ENCODE measurements at places on chromosomes 1 and 21.

- DNase-seq: no peak
These were observed 105.2 kb downstream of the MRPL39 start for GRCh38 chr21:25501996-25502665.

DNA sequence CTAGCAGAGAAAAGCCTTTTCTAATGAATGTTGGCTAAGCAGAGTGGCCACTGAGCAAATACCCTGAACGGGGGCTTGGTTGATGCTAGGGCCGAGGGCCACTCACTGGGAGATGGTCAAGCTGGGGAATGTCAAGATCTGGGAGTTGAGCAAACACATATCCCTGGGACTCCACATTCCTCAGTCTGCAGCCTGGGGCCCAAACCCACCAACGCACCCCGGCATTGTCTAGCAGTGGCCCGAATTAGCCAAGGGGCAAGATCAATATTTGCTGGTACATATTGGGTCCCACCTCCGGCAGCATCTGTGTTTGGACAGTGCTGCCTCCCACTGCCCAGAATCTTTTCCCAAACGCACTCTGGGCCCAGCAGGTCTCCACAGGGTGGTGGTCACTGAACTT, 144.1 kb downstream of the TRABD2B start:
- no peak for DNase-seq

DNA sequence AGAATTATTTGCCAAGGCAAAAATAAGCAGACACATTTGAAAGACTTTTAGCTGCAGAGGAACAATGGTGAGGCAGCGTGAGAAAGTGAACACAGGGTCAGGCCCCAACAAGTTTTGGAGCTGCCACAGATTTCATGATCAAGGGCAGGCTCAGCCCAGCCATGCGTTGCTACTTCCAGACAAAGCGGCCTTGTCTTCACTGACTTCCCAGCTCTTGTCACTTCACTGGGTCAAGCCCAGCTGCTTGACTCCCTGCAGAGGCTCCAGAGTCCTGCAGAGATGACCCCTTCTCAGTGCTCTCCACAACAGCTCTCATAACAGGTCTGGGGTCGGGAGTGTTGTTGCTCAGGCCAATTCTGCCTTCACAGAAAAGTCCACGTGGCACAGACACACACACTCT, 35.8 kb downstream of the HHAT start:
- no peak for DNase-seq

GRCh38 chr1:52403566-52404115, 582 bp downstream of the ORC1 start:
- peak; percentile 61 for DNase-seq

GRCh38 chr1:160855181-160855981, 7.3 kb downstream of the CD244 start:
- DNase-seq: no peak

GRCh38 chr1:61839679-61840078, 97.4 kb downstream of the PATJ start:
- no peak for DNase-seq

GRCh38 chr1:69213644-69214043, 354.1 kb upstream of the LRRC7 start:
- DNase-seq: no peak

DNA sequence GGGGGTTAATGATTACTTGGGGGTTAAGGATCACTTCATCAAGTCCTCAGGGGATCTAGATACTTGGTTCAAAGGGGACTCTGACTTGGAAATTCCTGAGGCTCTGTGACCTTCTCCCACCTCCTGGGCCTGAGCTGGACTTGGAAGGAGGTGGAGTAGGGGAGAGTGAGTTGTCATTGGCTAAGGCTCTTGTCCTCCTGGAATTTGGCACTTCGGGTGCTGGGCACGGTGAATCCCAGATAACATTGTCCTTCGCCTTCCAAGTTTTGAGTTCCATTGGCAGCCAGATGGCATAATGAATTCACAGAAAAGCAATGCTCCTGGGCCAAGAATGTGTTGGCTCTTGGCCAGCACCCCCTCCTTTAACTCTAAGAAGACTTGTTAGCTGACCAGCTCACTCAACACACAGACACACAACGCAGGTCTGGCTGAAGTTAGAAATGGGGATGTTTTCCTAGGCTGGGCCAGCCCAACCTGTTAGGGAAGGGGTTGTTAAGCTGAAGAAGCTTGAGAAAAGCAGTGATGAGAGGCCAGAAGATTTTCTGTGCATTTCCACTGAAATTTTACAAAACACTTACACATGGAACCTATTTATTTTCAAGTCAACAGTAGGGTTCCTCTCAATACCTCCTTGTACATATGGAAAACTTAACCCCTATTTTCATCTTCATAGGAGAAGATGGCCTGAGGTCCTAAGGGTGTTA, 29.7 kb downstream of the SLC26A9 start:
- DNase-seq: no peak

DNA sequence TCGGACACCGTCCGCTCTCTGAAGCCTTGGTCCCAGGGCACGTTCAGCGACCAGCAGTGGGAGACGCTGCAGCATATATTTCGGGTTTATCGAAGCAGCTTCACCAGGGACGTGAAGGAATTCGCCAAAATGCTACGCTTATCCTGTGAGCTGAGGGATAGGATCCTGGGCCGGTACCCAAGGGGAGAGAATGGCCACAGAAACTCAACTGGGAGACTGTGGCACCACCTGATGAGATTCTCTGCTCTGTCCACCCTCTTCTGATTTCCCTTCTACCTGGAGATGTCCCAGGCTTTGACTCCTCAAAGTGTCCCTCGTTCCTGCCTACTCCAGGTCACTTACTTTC, 855 bp downstream of the CD1D start:
- no peak for DNase-seq

- no peak for DNase-seq
These were observed 58.8 kb downstream of the WARS2 start for GRCh38 chr1:119081700-119082099.

DNA sequence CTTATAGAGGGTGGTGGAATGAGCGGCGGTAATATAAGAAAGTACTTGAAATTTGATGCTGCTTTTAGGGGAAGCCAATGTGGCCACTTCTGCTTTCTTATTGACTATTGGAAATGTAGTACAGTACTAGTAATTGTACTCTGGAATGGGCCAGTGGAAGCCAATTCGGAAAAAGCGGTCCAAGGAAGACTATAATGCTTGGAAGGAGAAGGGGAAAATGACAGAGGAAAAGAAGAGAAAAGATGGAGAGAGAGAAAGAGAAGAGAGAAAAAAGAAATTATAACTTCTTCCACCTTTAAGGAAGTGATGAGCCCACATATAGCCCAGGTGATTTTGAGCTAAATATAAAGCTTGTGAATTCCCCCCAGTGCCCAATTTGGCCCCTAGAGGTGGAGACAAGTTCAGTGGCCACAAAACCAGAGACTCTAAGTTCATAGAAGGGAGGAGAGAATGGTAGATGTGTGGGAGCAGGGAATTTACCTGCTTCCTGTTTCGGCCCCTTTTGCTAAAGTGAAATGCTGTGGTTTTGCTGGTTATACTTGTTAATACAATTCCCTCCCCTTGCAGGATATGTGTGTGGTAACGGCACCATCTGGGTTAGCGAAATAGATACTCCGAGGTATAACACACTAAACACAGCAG, 35.7 kb upstream of the DUSP10 start:
- DNase-seq: no peak

DNA sequence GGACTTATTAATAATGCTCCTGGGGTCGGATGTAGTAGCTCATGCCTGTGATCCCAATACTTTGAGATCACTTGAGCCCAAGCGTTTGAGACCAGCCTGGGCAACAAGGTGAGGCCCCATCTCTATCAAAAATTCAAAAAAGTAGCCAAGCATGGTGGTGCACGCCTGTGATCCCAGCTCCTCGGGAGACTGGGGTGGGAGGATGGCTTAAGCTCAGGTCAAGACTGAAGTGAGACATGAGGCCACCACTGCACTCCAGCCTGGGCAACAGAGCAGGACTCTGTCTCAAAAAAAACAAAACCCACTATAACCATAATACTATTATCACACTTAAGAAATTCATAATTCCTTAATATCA, 1.6 kb upstream of the DEGS1 start:
- no peak for DNase-seq

GRCh38 chr21:34983680-34984086, 65.4 kb downstream of the RUNX1 start:
- DNase-seq: no peak
